Type B pancreatic cell (in vitro differentiated cells): ENCODE measurements at places on chromosomes 13 and 19. TPM values are rescaled to one million over a fixed set of nuclear protein-coding genes. Genes with fewer than 3 reads are reported as not detected.
A peak's percentile ranks its signal among the peaks of the same experiment; 100 is the strongest.

- no peak for DNase-seq
These were observed 209.1 kb upstream of the STARD13 start for GRCh38 chr13:33494596-33495204.

DNA sequence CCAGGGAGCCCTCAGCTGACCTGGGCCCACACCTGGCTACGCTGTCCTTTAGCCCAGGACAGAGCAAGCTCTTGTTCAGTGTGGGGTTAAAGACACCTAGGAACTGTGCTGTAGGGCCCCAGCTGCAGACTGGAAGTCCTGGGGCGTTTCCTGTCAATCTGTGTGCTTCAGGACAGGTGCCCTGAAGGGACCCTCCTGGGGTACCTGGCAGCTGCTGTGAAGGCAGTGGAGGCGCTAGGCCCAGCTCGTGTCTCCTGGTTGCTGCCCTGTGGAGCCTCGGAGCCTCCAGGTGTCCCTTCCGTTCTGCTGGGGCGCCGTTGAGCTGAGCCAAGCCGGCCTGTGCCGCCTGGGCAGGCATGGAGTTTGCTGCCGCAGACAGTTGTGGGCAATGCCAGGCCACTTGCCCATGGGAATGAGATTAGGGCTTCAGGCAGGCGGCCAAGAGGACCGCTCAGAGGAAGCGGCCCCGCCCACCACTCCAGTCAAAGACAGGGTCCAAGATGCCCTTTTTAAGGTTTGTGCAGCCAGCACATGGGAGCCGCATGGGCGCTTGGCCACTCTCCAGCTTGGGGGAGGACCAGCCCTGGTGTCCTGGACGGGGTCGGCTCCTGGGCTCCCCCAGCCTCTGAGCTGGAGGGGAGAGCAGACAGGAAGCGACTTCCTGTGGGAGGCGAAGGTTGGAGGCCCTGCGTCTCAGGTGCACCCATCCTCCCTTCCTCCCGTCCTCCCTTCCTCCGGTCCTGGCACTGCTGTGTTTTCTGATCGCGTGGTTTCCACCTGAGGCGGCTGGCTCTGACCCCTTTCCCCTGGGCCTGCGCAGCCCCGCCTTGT lies 4.0 kb downstream of the PTBP1 start:
- no peak for DNase-seq

GRCh38 chr13:104641309-104641708 lies 1575.1 kb upstream of the SLC10A2 start:
- DNase-seq: no peak

DNA sequence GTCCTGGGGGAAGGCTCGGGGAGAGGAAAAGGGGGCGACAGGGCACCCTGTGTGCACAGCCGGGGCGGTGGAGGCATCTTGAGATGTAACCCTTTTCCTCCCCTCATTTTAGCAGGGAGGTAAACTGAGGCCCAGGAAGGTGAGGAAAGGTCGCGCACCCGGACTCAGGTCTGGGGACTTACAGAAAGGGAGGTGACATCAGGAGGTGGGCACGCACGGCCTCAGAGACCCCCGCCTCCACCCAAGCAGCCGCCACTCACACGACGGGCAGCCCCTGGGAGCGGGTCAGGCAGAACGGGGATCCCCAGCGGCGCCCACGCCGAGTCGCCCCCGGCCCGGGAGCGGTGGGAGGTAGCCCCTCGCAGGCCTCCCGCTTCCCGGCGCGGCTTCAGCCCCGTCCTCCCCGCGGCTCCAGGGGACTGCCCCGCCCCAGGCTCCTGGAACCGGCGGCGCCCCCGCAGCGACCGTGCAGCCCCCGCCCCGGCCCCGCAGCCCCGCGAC lies 477 bp downstream of the PIP5K1C start:
- no peak for DNase-seq

- no peak for DNase-seq
These were observed 1.0 kb downstream of the PCID2 start for GRCh38 chr13:113207460-113207859.

GRCh38 chr13:42638101-42638500 lies 64.1 kb downstream of the TNFSF11 start:
- no peak for DNase-seq

DNA sequence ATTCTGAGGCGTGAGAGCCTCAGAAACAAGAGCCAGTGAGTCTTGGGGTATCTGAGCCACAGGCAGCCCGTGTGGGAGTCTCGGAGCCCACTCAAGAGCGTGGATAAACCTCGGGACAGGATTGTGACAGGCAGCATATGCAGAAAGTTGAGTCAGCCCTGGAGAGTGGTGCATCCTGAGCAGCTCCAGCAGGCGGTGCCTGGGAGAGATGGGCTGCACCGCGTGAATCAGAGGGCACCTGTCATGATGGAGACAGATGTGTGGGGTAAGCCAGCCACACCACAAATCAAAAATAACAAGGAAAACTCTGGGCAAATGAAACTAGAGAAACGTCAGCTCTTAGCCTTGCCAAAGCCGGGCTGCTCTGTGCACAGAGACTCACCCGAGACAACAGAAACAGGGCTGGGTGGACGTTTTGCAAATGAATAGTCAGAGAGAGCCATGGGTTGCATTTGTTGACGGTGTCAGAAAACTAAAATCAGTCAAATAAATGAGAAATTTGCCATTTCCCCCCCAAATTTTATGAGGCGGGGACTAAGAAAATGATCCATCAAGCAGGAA lies 30.0 kb upstream of the POP4 start:
- no peak for DNase-seq

DNA sequence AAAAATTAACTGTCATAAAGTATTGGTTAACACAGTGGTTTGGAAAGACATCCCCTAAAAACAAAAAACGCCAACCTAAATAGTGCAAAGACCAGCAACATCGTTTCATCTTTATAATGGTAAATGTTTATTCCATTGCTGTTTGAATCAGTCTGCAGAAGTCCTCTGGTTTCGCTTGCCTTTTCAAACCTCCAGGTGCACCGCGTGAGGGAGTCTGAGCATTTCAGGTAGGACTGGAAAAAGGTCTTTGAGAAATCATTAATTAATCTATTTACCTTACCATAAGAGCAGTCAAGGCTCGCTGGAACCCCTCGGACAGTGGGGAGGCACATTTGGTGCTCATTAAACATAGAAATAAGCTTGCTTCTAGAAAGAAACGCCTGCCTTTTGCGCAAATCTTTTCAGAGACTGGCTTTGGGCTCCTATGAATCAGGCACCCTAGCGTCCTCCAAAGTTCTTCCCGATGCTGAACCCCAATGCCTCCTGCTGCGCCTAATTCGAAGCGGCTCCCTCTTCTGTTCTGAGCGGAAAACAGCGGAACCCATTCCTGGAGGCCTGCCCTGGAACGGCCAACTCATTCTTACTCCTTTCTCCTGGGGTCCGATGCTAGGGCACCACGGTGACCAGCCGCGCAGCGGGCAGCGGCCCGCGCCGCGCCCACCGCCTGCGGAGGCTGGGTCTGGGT lies 951 bp upstream of the MTUS2 start:
- no peak for DNase-seq

- DNase-seq: no peak
These were observed 9.8 kb downstream of the TMED1 start for GRCh38 chr19:10826231-10826630.

GRCh38 chr19:54191011-54191810 lies at the start of gene TSEN34:
Gene TSEN34 (plus strand): TSS chr19:54191308. CDS start chr19:54191365, 57 bp downstream.
- peak; percentile 93 for DNase-seq

GRCh38 chr13:105412171-105412570 lies 1123.3 kb downstream of the EFNB2 start:
- DNase-seq: no peak

GRCh38 chr19:45079911-45080370 lies 881 bp downstream of the GEMIN7 start:
- DNase-seq: no peak

DNA sequence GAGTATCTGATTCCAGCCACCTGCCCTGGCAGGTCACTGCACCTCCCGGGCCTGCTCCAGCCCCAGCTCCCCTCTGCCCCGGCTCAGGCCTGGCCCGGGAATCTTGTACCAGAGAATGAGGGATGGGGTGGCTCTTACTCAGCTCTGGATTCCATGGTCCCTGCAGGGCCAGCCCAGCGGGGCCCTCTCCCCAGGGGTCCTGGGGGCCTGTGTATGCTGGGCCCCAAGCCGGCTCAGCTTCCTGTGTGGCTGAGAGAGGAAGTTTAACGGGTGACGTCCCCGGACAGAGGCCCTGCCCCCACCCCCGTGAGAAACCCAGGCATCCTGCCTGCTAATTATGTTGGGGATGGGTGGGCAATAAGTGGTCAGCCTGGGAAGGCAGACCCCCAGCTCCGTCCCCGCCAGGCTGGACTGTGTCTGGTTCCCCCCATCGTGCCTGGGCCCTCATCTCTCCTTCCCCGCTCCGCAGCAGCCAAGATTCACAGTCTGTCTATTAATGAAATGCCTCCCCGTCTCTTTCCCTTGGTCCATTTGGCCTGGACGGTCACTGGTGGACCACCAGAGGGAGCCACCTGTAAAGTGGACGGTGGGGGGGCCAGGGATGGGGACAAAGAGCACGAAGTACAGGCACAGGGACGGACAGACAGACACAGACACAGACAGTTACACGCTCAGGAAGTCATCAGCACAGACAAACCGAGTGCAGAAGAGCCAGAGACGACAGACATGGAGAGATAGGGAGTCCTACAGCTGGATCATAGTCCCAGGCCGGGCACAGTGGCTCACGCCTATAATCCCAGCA lies at the start of gene DENND1C:
Gene DENND1C, minus strand, starts transcription at position 247 of the 802 bp plus-strand sequence. Its CDS starts 92 bp downstream, at position 155.
- no peak for DNase-seq

GRCh38 chr19:44892932-44893331 lies 1.9 kb downstream of the TOMM40 start:
- no peak for DNase-seq

- DNase-seq: no peak
These were observed 7.6 kb downstream of the RAVER1 start for GRCh38 chr19:10325732-10326131.

DNA sequence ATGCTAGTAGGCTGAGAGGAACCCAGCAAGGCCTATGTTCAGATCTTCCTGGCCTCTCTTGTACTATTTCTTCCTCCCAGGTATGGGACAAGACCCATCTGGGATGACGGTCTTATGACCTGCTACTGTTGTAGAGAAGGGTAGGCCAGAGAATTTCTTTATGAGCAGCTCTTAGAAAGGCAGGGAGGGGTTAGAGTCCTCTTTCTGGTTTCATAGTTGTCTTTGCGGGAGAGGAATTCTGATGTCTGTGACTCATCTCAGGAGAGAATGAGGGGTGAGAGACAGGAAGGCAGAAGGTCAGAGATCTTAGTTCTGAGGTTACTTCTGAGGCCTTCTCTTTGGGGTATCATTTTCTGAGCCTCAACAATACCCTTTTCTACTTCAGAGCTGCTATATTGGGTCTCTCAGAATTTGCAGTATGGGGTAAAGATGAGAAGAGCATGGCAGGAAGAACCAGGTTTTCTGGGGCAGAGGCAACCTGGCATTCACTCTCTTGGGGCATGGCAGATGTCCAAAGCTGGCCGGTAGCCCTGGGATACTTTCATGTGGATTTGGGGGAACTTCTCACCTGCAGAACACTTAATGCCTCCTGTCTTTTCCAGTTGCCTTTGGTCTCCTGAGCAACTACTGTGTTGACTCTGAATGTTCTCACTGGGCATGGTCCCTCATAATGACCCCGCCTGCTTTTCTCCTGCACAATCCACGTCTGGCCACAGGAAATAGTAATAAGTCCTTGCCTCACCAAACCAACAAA lies 154.4 kb downstream of the GGACT start:
- no peak for DNase-seq

DNA sequence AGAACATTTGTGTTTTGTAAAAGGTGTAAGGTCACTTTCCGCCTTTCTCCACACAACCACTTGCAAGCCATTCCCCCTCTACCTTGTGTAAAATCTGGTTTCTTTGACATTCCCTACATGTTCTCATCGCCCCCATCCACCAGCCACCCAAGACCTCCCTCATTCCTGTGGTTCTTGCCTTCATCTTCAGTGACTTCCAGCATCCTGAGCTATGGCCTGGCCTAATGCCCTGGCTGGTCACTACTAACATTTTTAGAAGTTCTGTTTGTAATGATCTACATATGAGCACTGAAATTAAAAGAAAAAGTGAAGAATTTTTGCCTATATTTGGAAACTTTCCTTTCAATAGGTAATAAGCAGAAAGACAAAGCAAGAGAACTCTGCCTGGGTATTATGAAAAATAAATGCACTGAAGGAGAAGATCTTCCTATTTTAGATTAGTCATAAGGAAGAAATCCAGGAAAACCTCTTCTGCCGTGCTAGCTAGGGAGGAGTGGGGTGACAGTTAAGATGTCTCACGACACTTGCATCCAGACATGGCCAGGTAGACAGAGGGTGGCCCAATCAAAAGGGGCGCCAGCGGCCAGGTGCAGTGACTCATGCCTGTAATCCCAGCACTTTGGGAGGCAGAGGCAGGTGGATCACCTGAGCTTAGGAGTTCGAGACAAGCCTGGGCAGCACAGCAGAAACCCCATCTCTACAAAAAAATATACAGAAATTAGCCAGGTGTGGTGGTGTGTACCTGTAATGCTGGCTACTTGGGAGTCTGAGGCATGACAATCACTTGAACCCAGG lies 28.1 kb upstream of the MPHOSPH8 start:
- DNase-seq: no peak

DNA sequence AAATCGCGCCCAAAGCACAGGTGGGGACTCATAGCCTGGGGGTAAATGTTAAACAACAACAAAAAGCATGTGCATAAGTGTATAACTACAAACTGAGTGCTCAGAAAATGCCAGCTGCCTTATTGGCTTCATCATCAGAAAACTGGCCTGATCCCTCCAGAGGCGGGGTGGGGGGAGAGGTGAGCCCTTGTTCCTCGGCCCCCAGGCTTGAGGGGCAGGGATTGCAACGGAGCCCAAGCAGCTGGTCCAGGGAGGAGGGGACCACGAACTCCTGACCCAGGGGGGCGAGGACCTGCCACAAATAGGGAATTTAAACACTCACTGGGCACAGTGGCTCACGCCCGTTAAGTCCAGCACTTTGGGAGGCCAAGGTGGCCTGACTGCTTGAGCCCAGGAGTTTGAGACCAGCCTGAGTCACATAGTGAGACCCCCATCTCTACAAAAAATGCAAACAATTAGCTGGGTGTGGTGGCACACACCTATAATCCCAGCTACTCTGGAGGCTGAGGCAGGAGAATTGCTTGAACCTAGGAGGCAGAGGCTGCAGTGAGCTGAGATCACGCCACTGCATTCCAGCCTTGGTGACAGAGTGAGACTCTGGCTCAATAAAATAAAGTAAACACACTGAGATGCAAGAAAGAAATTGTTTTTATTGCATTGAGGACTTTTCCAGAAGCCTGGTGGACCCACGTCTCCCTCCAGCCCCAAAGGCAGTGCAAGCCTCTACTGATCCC lies 8.7 kb downstream of the SIRT6 start:
- DNase-seq: no peak

S1PR4 gene
- total RNA-seq: not detected in 2 replicates

ZNF112 gene
- 8.0 and 9.8 TPM in 2 replicates for total RNA-seq

ZNF320 gene
- 30.4 and 33.5 TPM in 2 replicates for total RNA-seq

RYR1 gene
- total RNA-seq: 3.3 and 9.3 TPM in 2 replicates

LRRC8E gene
- 4.3 and 7.4 TPM in 2 replicates for total RNA-seq

ZNF665 gene
- 5.0 and 7.2 TPM in 2 replicates for total RNA-seq

SIGLEC12 gene
- not detected in 2 replicates for total RNA-seq

PVR gene
- total RNA-seq: 29.7 and 38.6 TPM in 2 replicates
